Uterus (tissue), 4 donors: ENCODE measurements at places on chromosomes 2 and 18. TPM values are rescaled to one million over a fixed set of nuclear protein-coding genes. Genes with fewer than 3 reads are reported as not detected.

DNA sequence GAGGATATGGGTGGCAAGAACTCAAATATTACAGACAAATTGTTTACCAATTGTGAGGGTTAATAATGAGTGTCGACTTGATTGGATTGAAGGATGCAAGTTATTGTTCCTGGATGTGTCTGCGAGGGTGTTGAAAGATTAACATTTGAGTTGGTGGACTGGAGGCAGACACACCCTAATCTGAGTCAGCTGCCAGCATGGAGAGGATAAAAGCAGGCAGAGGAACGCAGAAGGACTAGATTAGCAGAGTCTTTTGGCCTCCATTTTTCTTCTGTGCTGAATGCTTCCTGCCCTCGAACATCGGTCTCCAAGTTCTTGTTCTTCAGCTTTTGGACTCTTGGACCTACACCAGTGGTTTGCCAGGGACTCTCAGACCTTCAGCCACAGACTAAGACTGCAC lies 1503.7 kb downstream of the LRP1B start:
- H3K4me1 ChIP-seq, result no peaks in the 10 kb centered on the region
- no peak for DNase-seq
- H3K36me3 ChIP-seq, result no peaks in the 10 kb centered on the region
- no peak overlapping the region for H3K4me3 ChIP-seq
- H3K27me3 ChIP-seq, result no peaks in the 10 kb centered on the region

- no peak overlapping the region for H3K27ac ChIP-seq
- H3K27me3 ChIP-seq, result no peaks in the 10 kb centered on the region
- H3K36me3 ChIP-seq, result no peaks in the 10 kb centered on the region
- no peaks in the 10 kb centered on the region for H3K4me1 ChIP-seq
- no peak overlapping the region for H3K4me3 ChIP-seq
- no peak for DNase-seq
Observed at GRCh38 chr2:8627692-8628085, 54.2 kb upstream of the ID2 start.

DNA sequence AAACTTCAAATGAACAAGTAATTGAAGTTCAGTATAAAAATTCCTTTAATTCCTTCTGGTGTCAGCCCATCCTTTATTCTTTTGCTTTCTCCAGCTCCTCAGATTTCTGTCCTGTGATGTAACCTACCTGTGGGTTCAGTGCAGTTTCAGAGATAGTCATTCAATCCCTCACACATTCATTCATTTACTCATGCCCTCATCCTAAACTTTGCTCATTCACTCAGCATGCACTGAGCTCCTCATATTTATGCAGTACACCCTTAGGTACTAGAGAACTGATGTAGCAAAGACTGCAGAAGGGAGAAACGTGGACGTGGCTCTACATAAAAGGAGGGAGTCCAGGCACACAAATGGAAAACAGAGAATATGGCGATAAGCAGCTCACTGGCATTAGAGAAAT lies 45.3 kb upstream of the STAT1 start:
- no peaks in the 10 kb centered on the region for H3K4me1 ChIP-seq
- H3K27ac ChIP-seq, result no peak overlapping the region
- no peaks in the 10 kb centered on the region for H3K36me3 ChIP-seq
- DNase-seq, result no peak
- no peak overlapping the region for H3K4me3 ChIP-seq

- no peaks in the 10 kb centered on the region for H3K36me3 ChIP-seq
- H3K27ac ChIP-seq, result no peak overlapping the region
- no peaks in the 10 kb centered on the region for H3K4me1 ChIP-seq
- no peak overlapping the region for H3K4me3 ChIP-seq
- no peaks in the 10 kb centered on the region for H3K27me3 ChIP-seq
Observed at GRCh38 chr2:75173740-75174139, 25.6 kb downstream of the TACR1 start.

Gene PLEKHA3
- 17.8 TPM for total RNA-seq

DNA sequence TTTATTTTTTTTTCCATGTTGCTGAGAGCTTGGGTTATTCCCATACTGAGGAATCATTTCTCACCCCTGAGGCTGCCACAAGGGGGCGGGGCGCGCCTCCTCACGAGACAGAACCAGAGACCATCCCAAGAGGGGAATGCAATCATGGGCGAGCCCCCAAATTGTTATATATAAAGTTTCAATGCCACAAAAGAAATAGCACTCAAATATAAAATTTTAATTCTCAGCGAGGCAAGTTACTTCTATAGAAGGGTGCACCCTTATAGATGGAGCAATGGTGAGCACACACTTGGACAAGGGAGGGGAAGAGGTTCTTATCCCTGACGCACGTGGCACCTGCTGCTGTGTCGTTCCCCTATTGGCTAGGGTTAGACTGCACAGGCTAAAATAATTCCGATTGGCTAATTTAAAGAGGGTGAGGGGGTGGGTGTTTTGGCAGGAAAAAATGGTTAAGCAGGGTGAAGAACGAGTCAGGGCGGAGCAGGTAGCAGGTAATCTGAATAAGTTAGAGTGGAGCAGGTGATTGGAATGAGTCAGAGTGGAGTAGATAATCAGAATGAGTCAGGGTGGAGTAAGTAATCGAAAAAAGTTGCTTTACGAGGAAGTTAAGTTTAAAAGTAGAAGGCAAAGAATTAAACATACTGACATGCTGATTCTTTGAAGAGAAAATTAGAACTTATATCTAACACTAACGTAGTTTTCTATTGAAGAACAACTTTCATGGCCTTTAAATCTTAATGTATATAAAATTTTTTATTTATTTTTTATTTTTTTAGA lies 177.5 kb downstream of the MTCL1 start:
- H3K36me3 ChIP-seq, result no peaks in the 10 kb centered on the region
- no peak overlapping the region for H3K27ac ChIP-seq
- no peak for DNase-seq
- H3K4me3 ChIP-seq, result no peak overlapping the region

GRCh38 chr2:119760956-119761275 lies 1.2 kb downstream of the PTPN4 start:
- no peaks in the 10 kb centered on the region for H3K36me3 ChIP-seq
- H3K4me3 ChIP-seq, result peak overlapping the region; percentile 97
- DNase-seq, result no peak
- H3K4me1 ChIP-seq, result no peaks in the 10 kb centered on the region

GRCh38 chr2:26709323-26710110 lies 17.0 kb downstream of the KCNK3 start:
- no peaks in the 10 kb centered on the region for H3K27me3 ChIP-seq
- no peak for DNase-seq
- no peak overlapping the region for H3K27ac ChIP-seq
- H3K36me3 ChIP-seq, result no peaks in the 10 kb centered on the region

Gene NOSTRIN
- 114 TPM for total RNA-seq

Gene GRP
- not detected for total RNA-seq

Gene CCL20
- total RNA-seq, result not detected

Gene UNC80
- 0.29 TPM for total RNA-seq

DNA sequence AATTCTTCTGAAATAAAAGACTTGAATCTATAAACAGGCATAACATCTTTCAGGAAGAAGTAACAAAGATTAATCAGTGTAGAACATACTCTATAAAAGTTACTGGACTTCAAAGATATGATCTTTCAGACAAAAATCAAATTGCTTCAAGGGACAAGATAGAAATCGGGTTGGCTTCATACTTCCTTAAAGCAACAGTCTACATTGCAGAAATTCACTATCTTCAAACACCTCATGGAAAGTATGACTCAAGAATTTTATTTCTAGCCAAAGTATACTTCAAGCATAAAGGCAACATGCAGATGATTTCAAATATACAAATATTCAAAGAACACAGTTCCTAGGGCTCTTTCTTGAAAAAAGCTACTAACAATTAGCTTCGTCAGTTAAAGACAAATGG lies 240.7 kb downstream of the SRBD1 start:
- no peaks in the 10 kb centered on the region for H3K4me1 ChIP-seq
- H3K27me3 ChIP-seq, result no peaks in the 10 kb centered on the region
- no peak for DNase-seq
- no peak overlapping the region for H3K4me3 ChIP-seq

Gene ITGB6
- total RNA-seq, result not detected

GRCh38 chr18:12257996-12258718 lies 4.0 kb downstream of the CIDEA start:
- no peaks in the 10 kb centered on the region for H3K36me3 ChIP-seq
- H3K4me3 ChIP-seq, result no peak overlapping the region
- H3K4me1 ChIP-seq, result no peaks in the 10 kb centered on the region
- no peak for DNase-seq
- no peaks in the 10 kb centered on the region for H3K27me3 ChIP-seq

Gene C2orf42
- 10.3 TPM for total RNA-seq

Gene NRP2
- 156 TPM for total RNA-seq

Gene SPDYA
- total RNA-seq, result not detected

Gene SLC23A3
- not detected for total RNA-seq

DNA sequence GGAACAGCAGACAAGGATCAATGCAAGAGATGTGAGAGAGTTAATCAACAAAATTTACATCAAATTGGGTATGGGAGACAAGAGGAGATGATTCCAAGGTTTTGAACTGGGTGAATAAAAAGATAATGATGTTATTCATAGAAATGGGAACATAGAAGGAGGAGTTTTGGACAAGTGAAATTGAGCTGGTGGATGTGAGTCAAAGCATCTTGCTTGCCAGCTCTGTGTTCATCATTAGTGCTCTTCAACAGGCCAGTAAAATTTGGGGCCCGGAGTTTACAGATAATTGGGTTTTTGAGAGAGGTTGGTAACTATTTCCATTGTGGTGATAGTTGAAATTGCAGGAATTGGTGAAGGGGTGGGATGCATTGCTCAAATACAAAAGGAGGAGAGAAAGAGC lies 69.9 kb upstream of the CAVIN2 start:
- no peak overlapping the region for H3K4me3 ChIP-seq
- H3K27me3 ChIP-seq, result no peaks in the 10 kb centered on the region
- H3K4me1 ChIP-seq, result no peaks in the 10 kb centered on the region
- H3K27ac ChIP-seq, result no peak overlapping the region

GRCh38 chr2:184599054-184599871 lies 934 bp downstream of the ZNF804A start:
- H3K27ac ChIP-seq, result no peak overlapping the region
- DNase-seq, result no peak
- H3K4me3 ChIP-seq, result no peak overlapping the region
- H3K4me1 ChIP-seq, result no peaks in the 10 kb centered on the region

Gene SLC66A2
- total RNA-seq, result 42.5 TPM

DNA sequence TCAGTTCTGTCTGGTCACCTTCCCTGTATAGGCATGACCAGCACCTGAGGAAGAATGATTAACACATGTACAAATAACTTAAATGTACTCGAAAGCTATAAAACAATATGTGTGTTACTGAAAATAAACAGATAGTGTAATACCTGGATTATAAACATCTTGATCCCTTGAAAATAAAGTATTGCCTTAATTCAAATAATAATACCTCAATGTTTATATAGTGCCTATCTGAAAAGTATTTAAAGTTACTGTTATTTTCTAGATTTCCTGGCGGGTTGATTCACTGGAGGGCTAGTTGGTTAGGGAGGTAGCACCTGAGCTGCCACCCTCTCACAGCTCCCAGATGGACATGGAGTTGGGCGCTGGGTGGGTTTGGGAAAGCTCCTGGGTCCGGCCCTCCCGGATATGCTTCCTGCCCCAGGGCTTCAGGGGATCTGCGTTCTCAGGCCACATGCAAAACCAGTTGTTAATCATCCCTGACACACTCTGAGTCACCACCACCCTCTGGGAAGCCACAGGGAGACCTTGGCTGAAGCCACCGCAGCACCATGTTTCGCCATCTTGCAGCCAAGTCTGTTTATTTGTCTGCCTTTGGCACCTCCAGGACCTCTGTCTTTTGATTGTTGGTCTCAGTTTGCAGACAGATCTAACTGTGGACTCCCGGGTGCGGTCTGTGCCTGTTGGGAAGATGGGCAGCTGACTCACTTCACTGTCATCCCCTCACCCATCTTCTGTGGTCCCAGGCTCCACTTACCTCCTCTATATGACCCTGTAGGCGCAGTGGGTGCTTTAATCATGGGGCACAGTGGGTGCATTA lies 35.3 kb downstream of the RAB31 start:
- H3K27me3 ChIP-seq, result no peaks in the 10 kb centered on the region
- no peaks in the 10 kb centered on the region for H3K36me3 ChIP-seq
- DNase-seq, result no peak
- H3K4me1 ChIP-seq, result peaks cover 4% of the 10 kb centered on the region
- H3K27ac ChIP-seq, result peak overlapping the region; percentile 58

DNA sequence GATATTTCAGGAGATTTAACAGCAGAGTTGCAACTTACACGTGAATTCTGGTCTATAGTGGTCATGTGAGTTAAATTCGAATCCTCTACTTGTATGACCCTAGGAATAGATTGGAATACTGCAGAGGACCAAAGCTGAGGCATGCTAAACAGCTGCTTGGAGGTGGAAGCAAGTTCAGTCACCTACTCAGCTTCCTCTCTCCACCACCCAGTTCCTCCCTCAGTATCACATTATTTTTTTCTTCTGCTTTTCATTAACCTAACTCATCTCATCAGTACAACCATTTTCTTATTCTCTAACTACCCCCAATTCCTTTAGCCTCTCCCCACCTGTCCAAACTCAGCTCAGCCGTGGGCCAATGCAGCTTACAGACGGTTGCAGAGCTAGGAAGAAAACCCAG lies 385.5 kb downstream of the SETBP1 start:
- H3K4me3 ChIP-seq, result no peak overlapping the region
- no peaks in the 10 kb centered on the region for H3K4me1 ChIP-seq
- DNase-seq, result no peak
- no peak overlapping the region for H3K27ac ChIP-seq

DNA sequence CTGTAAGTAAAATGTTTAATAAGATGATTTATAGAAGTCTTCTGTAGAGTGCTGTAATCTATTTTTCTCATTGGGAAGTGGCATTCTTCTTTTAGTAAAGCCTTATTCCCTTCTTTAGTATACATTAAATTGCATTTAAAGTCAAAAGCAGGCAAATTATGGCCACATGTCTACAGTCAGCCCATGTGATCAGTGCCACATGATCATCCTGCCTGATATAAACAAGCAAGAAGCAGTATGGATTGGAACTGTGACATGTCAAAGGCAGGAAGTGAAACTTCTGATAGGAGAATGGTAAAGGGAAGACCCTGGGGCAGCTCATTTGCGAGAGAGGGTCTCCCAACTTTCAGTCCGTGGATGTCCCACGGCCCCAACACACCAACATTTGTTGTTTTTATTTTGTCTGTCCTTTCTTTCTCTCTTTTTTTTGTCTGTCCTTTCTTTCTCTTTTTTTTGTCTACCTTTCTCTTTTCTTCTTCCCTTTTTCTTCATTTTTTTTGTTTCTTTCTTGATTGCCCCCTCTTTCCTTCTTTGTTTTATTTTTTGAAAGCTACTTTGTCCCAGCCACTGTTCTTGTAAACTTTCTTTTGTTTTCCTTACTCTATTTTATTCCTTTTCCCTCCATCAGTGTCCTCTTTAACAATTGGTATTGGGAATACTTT lies 154.9 kb downstream of the DTNA start:
- H3K27me3 ChIP-seq, result no peaks in the 10 kb centered on the region
- H3K36me3 ChIP-seq, result no peaks in the 10 kb centered on the region
- H3K4me1 ChIP-seq, result no peaks in the 10 kb centered on the region
- H3K27ac ChIP-seq, result no peak overlapping the region
- no peak overlapping the region for H3K4me3 ChIP-seq

Gene TUBB8B
- total RNA-seq, result not detected

- no peaks in the 10 kb centered on the region for H3K27me3 ChIP-seq
- no peak for DNase-seq
- H3K4me3 ChIP-seq, result no peak overlapping the region
- H3K27ac ChIP-seq, result no peak overlapping the region
Observed at GRCh38 chr2:143685421-143686078, 556.3 kb downstream of the ARHGAP15 start.

Gene TLX2
- total RNA-seq, result not detected

Gene SCYGR4
- total RNA-seq, result not detected
